ENCODE measurements at places on chromosomes 13 and 19.

- no peak for DNase-seq
These were observed 58.9 kb downstream of the TMED1 start for GRCh38 chr19:10776900-10777650.

- DNase-seq, result no peak
These were observed 6.6 kb upstream of the GIPC1 start for GRCh38 chr19:14502334-14503092.

DNA sequence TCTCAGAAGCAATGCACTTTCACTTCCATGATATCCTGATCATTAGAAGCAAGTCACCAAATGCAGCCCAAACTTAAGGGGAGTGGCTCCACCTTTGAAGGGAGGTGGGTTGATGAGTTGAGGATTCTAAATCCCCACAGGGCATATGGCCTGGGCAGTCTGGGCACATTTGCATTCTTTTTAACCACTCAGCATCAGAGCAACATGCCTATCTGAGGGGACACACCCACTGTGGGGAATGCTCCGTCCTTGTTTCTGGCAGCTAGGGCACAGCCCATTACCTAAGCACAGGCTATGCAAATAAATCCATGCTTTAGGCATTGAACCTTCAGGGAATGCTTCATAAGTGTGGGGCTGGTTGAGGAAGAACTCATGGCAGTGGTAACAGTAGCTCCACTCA, 12.3 kb upstream of the SACS start:
- no peak for DNase-seq

GRCh38 chr13:78875792-78876580, 217.0 kb upstream of the OBI1 start:
- no peak for DNase-seq

GRCh38 chr19:11448923-11449554, 13.6 kb downstream of the PRKCSH start:
- no peak for DNase-seq

GRCh38 chr19:383040-383439, 25.9 kb downstream of the C2CD4C start:
- no peak for DNase-seq

DNA sequence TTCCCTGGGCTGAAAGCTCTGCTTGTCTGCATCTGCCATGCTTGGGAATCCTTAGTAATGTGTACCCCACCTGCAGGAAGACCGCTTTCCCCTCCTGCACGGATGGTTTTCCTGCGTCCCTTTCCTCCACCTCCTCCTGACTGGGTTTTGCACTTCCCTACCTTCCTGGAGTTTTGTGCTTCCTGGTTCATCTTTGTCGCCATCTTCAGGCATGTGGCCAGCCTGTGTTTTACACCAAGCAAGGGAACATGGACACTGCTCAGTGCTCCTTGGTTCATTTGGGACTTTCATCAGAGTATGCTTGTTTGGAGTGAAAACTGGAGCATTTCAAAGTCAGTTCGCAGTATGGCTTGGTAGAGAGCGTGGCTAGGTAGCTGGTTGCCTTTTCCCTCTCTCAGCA, 30.7 kb downstream of the ERICH6B start:
- DNase-seq, result no peak

GRCh38 chr19:38218204-38218603, 5.8 kb downstream of the DPF1 start:
- no peak for DNase-seq

- DNase-seq, result no peak
These were observed 88.5 kb upstream of the C1QTNF9B start for GRCh38 chr13:23985839-23986238.

DNA sequence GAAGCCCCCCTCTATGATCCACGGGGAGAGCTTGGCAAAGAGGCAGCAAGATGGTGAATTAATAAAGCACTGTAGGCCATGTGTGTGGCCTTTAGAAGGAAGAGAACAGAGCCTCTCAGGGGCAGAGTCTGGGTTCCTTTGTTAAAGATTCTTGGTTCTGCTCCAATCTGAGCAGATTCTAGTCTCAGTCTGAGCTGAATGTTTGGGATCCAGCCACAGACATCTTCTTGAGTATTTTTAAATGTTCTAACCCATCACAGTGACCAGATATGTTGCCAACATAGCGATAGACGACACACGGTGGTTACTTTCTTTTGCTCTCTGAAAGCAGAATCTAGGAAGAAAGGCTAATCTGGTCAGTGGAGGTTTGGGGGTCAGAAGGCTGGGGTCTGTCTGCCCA, 147.5 kb upstream of the GPR12 start:
- no peak for DNase-seq

- no peak for DNase-seq
These were observed 266.5 kb downstream of the NBEA start for GRCh38 chr13:35208587-35208986.

DNA sequence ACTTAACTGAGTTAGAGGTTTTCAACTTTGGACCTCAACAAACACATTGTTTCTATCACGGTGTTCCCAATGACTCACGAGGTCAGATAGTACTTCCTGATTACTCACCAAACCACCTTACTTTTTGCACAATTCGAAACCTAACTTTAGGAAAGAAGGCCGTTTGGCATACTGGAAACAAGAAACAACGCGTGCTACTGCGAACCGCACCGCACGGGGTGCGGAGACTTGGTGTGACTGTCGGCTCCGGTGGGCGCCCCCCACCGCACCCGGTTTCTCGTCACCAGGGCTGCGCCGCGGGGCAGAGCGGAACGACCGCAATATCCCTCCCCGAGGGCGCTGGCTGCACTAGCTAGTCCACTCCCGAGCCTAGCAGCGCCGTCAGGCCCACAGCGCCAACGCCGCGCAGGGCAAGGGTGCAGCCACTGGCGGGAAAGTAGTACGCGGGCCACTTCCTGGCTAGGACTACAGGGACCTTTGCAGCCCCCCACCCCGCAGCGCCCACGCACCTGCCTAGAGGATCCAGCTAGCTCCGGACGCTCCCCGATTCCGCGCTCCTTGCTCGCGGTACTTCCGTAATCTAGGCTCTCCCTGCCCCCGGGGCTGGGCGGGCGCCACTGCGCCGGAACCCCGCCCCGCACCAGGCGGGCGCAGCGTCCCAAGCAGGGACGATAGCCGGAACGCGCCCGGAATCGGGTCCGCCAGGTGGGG, at the start of gene PARP4:
Gene PARP4 (minus strand): TSS at position 582 of the 711 bp plus-strand sequence. CDS start 9,002 bp downstream, outside the sequence.
- peak; percentile 51 for DNase-seq

GRCh38 chr13:50549221-50549942, 294.1 kb downstream of the DLEU7 start:
- DNase-seq, result no peak

GRCh38 chr13:84912720-84913119, 886.5 kb downstream of the SLITRK6 start:
- DNase-seq, result no peak

GRCh38 chr13:22240716-22241115, 569.8 kb downstream of the FGF9 start:
- DNase-seq, result no peak

- no peak for DNase-seq
These were observed 2.2 kb downstream of the CD70 start for GRCh38 chr19:6588508-6589345.

- DNase-seq, result no peak
These were observed 221.5 kb downstream of the RGCC start for GRCh38 chr13:41678848-41679247.

DNA sequence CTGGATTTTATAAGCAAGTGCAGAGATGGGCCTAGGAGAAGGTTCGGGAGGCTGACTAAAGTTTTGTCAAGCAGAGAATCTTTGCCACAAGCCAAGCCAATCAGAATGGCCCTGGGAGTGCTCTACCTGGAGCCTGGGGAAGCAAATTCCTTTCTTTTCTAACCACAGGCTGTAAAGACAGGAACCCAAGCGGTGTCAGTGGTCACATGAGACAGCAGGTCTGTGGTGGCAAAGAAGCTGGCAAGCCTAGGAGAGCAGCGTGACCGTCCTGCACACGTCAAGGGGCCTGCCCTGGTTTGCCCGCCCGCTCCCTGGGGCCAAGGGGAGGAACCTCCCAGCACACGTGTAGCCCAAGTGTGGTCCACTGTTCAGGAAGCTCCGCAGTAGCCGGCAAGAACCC, 90.8 kb downstream of the IPO5 start:
- no peak for DNase-seq

DNA sequence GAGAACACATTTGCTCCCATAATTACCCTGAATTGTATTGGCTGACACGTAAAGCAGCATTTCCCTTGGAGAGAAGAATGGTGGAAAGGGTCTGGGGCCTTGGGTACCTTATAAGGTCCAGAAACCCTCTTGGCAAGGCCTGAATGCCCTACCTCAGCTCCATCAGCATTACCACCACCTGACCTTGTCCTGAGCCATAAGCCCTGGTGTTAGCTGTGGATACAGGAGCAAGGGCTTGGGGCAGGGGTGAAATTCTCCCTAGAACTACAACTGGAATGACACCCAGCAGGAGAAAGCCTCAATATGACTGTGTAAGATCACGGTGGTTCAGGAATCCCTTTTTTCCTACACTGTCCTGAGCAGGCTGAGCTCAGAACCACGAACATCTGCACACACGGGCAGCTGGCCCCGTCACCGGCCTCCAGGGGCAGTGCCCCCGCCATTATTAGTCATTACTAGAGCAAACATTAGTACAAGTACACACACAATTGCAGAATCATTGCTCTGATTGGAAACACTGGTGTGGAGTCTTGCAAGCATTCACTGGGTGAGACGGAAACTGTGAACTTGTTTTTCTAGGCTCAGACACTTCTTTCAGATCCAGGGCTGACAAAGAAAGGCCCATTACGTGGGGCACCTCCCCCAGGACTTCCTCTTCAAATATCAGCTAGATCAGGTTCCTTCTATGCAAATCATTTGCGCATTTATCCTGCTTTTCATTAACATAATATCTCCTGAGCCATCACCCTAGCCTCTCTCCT, 26.8 kb upstream of the MTIF3 start:
- peak; percentile 33 for DNase-seq

DNA sequence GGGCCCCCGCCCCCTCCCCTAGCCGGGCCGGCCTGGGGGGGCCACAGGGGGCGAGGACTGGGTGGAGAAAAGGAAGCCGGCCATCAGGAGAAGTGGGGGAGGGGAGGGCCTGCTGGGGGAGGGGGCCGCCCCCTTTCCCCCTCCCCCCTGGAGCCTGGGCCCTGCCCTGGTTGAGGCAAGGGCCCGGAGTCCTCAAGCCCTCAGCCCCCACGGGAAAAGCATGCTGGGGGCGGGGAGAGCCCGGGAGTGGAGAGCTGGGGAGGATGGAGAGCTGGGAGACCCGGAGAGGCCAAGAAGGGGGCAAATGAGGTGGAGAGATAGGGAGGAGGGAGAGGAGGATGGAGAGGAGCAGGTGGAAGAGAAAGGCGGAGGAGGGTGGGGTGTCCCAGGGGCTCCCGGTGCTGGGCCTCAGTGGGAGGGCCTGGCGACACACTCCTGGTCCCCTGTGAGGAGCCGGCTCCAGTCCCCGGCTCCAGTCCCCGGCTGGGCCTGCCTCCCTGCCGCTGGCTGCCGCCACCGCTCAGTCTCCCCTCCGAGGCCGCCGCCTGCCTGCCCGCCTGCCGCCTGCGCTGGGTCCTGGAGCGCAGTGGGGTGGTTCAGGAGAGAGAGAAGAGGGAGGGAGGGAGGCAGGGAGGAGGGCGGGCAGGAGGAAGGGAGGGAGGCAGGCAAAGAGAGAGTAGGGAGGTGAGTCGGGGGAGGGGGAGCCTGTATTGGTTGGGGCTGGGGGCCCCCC, at the start of gene GRIK5:
Gene GRIK5 (minus strand): TSS at position 588 of the 733 bp plus-strand sequence. CDS start 4,436 bp downstream, outside the sequence.
- peak; percentile 51 for DNase-seq

GRCh38 chr13:109651854-109652253, 134.5 kb downstream of the IRS2 start:
- no peak for DNase-seq

DNA sequence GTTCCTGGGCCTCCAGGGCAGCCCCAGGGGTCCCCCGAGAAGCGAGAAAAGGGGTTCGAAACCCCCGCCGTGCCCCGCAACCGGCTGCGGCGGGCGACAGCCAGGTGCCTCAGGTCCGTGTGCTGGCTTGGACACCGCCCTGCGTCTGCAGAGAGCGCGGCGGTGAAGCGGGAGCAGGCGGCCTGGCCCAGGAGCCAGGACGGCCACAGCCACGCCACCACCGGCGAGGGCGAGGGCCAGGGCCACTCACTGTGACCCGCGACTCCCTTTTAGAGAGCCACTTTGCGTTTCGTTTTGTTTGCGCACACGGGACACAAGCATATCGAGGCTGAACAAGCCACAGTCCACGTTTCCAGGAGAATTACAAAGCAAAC, 110.4 kb downstream of the CRYL1 start:
- DNase-seq, result no peak

DNA sequence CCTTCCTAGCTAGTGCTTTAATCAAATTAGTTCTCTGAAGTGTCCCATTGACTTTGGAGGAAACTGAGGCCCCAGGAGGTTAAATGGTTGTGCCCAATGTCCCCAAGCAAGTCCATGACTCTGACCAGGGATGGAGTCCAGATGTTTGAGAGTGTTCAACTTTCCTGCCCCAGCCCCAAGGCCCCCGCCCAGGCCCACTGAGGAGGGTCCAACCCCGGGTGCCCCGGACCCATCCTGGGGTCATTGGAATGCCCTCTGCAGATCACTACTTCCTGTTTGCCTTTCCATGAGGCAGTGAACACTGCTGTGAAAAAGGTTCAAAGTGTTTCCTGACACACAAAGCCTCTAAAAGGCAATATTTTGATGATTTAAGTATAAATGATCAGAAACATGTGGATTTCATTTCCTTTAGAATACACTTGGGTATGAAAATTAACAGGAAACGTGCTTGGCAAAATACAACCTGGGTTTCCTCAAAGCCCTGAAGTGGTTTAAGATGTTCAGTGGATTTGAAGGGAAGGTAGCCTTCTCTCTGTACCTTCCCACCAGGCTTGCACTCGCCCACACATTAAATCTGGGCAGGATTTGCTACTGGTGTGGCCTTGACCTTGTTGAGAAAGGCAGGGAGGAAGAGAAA, 335.7 kb downstream of the TSHZ3 start:
- no peak for DNase-seq

GRCh38 chr19:55000761-55001160, 34.6 kb downstream of the NLRP2 start:
- no peak for DNase-seq

DNA sequence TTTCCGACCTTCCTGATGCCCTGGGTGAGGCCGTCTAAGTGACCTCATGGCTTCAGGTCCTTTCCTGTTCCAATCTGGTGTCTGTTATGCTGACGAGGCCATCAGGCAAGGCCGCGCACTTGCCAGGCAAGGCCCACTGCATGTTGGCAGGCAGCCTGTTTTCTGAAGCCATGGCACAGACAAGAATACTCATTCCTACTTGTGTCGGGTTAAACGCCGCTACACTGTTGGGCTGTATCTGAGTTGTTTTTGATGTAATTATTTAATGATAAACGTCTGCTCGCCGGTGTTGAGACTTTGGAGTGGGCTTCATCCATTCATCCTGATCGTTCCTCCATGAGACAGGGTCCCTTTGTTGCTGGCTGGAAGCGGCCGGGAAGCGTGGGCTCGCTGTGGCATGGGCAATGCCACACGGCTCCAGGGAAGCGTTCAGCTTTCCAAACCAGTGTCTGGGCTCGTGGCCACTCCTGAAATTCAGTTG, 92.1 kb downstream of the ATP11A start:
- no peak for DNase-seq

- no peak for DNase-seq
These were observed 120.7 kb downstream of the ZNF429 start for GRCh38 chr19:21626091-21626490.

GRCh38 chr13:24167666-24168391, 7.3 kb downstream of the SPATA13 start:
- DNase-seq, result no peak

GRCh38 chr13:32415019-32415418, 12.9 kb downstream of the N4BP2L1 start:
- no peak for DNase-seq
